DMS153 (cell line): ENCODE measurements at places on chromosomes 12 and 14.

DNA sequence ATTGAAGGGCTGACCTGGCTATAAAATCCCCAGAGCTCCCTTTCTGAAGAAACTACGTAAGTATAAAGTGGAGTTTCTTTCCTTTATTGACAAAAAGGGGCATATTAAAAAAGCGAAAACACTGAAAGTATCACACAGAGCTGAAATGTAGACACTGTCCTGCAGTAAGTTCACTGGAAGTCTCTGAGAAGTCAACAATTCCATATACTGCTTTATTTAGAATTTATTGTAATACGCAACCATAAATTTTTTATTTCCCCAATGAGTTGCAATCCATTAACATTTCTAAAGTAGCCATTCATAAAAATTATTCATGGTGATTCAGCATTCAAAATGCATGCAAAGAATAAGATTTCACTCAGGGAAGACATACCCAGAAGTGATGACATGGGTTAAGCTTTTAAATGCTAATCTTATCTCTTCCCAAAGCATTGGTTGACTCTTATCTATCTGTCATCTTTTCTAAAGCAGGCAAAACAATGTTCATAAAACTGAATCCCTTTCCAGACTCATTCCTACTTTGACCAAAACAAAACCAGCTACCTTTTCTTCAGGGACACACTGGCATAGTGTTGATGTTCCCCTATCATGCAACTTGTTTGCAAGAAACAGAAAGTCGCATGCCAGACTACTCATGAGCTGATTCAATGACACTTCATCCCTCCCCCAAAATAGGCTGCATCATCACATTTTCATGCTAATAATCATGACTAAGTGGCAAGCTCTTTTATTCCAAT lies 17.3 kb downstream of the KITLG start:
- DNase-seq = no peak

- DNase-seq = no peak
Observed at GRCh38 chr12:88163371-88163770, 21.3 kb downstream of the TMTC3 start.

- DNase-seq = no peak
Observed at GRCh38 chr12:98062464-98063245, 452.7 kb upstream of the TMPO start.

DNA sequence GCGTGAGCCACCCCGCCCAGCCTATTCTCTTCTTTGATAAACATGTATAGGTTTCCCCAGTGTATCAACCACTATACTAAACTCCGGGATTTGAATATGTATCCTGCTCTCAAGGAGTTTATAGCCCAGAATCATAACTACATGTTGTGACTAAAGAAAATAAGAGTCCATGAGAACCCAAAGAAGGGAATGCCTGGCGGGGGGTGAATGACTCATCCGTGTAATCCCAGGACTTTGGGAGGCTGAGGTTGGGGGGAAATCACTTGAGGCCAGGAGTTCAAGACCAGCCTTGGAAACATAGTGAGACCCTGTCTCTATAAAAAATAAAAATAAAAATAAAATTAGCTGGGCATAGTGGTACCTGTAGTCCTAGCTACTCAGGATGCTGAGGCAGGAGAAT lies 57.2 kb downstream of the SIX6 start:
- no peak for DNase-seq

DNA sequence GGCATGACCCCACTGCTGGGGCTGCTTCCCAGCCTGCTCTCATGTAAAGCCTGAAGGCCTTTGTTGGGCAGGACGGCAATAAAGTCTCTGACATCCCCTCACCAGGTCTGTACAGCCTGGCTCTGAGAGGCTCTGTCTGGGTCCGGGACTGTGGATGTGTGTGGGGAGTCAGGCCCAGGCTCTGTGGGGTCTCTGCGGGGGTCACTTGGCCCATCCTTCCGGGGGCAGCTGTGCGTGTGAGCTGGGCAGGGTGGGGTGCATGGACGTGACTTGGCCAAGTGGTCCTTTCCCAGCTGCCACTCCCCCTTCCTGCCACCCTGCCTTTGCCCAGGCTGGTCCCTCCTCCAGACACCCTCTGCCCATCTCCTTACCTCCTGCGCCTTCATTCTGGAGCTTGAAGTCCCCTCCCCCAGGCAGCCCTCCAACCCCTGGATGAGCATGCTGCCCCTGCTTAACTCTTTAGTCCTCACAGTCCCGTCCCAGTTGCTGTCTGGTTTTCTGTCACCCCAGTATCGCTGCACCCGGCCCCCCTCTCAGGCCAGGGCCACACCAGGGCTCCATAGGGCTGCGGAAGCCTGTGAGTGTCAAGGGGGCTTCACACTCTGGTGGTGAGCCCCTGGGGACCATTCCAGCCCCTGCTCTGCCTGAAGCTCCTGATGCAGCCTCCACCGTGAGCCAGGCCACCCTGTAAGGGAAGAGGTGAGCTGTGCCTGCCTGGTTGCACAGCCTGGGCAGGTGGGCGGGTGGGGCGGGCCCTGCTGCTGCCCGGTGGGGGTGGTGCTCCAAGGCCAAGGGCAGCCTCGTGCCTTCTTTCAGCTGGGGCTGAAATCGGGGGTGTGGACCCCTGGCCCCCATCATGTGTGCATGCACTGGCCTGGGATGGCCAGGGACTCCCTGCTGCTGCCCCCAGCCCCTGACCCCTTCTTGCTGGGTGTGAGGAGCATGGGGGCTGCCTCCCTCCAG lies 25.5 kb upstream of the KIF26A start:
- no peak for DNase-seq

DNA sequence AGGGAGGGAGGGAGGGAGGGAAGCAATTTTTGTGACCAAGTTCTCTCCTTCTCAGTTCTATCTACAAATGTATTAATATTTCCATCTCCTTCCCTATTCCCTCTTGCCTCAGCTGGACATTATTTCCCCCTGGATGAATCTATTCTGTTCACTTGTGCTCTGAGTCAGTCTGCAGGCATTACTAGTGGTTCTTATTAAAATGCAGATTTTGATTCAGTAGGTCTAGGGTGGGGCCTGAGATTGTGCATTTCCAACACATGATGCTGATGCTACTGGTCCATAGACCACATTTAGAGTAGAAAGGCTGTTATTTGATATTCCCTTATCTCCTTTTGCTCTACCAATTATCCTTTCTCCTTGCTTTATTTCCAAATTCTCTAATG lies 40.1 kb upstream of the YAF2 start:
- no peak for DNase-seq

DNA sequence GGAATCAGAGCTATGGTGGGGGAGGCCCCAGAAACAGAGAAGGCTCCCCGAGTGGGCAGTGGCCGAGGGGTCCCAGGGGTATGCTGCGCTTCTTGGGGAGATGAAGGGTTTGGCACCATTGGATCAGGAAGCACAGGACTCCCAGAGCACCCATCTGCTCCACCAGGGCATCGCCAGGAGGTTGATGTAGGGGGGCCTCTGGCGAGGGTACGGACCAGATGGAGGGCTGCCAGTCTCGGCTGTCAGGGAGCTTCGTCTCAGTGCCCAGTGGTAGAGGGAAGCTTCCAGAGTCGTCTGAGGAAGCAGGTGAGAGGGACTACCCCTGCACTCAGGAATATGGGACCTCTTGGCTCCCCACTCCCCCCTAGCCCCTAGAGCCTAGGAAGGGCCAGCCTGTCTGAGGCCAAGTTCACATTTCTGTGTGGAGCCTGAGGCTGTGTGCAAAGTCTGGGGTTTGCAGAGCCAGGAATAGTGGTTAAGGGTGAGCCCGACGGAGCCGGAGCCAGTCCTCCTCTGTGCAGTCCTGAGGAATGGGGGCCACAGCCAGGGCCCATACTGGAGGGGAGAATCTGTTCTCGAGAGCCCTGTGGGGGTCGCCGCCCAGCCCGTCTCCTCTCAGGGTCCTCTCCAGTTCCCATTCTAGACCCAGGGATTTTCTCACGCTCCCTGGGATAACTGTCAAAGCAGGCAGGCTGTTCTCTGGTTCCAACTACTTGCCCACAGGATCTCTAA lies 10.2 kb downstream of the SLC48A1 start:
- no peak for DNase-seq

- DNase-seq = no peak
Observed at GRCh38 chr12:777550-778047, 25.2 kb downstream of the WNK1 start.
